ENCODE measurements at places on chromosomes 2 and 18. TPM values are rescaled to one million over a fixed set of nuclear protein-coding genes. Genes with fewer than 3 reads are reported as not detected.

- H3K27me3 ChIP-seq: no peaks in the 10 kb centered on the region
- H3K4me3 ChIP-seq: no peak overlapping the region
- H3K36me3 ChIP-seq: no peaks in the 10 kb centered on the region
- DNase-seq: no peak
These were observed 39.3 kb upstream of the C1GALT1C1L start for GRCh38 chr2:43715300-43716098.

KLHL30 gene
- 0.07 TPM for total RNA-seq

TOGARAM2 gene
- 0.24 TPM for total RNA-seq

CHST9 gene
- 0.05 TPM for total RNA-seq

GRCh38 chr2:199955007-199955338 lies 318 bp downstream of the TYW5 start:
- no peaks in the 10 kb centered on the region for H3K27me3 ChIP-seq
- peaks cover 12% of the 10 kb centered on the region for H3K4me1 ChIP-seq
- no peak for DNase-seq

CXCR1 gene
- not detected for total RNA-seq

IMPACT gene
- total RNA-seq: 19.8 TPM

DNA sequence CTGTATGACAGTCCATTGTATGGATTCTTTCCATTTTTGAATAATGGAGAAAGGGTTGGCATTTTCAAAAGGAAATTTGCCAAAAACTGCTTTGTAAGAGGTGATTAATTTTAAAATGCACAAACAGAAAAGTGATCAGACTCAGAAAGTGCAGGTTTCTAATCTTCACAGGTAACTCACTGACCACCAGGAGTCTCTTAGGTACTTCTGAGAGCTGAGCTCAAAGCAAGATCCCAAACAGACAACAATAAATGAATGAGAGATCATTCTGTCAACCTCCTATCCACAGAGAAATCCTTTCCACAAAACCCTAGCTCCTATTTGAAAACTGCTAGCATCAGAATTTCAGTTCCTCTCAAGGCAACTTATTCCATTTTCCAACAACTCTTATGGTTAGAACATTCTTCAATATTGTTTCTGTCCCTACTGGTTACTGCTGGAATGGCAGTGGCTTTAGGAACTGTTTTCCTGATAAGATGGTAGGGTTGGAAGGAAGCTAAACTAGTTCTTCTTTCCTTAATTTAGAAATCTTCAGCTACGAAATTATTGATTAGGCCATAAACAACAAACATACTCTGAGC lies 20.6 kb upstream of the HAAO start:
- no peaks in the 10 kb centered on the region for H3K36me3 ChIP-seq
- DNase-seq: peak; percentile 40
- H3K4me1 ChIP-seq: peaks cover 7% of the 10 kb centered on the region
- no peak overlapping the region for H3K27ac ChIP-seq
- H3K27me3 ChIP-seq: no peaks in the 10 kb centered on the region

ERCC3 gene
- total RNA-seq: 32.5 TPM

BZW1 gene
- 253 TPM for total RNA-seq

DNA sequence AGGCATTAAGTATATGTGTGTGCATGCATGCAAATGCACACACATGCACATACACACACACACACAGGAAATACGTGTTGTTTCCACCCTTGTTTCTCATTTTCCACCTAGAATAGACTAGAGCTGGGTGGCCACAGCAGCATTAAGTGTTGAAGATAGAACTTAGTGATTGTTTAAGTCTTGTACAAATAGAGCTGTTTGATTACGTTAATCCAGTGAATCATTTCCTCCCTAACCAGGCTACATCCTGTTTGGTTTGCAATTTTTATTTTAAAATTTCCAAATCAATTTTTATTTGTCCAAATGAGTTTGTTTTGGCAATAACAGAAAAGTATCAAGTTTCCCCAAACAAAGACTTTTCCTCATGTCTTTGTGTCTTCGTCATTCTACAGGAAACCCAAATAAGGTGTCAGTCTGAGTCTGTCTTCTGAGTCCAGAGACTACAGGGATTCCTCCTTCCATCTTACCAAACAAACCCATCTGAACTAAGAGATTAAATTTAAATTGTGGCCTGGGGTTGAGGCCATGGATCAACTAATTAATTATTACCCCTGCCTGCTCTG lies 74.6 kb upstream of the GALNT5 start:
- no peaks in the 10 kb centered on the region for H3K36me3 ChIP-seq
- no peak for DNase-seq
- H3K4me3 ChIP-seq: no peak overlapping the region
- no peaks in the 10 kb centered on the region for H3K4me1 ChIP-seq

- no peaks in the 10 kb centered on the region for H3K4me1 ChIP-seq
- no peaks in the 10 kb centered on the region for H3K27me3 ChIP-seq
- H3K27ac ChIP-seq: no peak overlapping the region
- no peak for DNase-seq
- no peaks in the 10 kb centered on the region for H3K36me3 ChIP-seq
These were observed 8.4 kb downstream of the SRBD1 start for GRCh38 chr2:45602624-45603023.

- no peaks in the 10 kb centered on the region for H3K27me3 ChIP-seq
- no peak overlapping the region for H3K27ac ChIP-seq
- H3K4me3 ChIP-seq: no peak overlapping the region
- H3K36me3 ChIP-seq: no peaks in the 10 kb centered on the region
- no peaks in the 10 kb centered on the region for H3K4me1 ChIP-seq
These were observed 654.7 kb upstream of the FANCL start for GRCh38 chr2:58895857-58896256.

DNA sequence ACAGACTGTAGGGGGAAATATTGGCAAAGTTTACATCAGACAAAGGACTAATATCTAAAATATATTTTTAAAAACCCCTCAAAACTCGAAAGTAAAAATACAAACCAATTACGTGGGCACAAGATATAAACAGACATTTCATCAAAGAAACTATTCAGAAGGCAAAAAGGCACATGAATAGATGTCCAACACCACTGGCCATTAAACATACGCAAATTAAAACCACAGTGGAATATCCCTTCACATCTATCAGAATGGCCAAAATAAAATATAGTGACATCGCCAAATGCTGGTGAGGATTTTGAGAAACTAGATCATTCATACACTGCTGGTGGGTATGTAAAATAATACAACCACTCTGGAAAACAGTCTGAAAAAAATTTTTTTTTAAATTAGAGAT lies 30.6 kb upstream of the PAPOLG start:
- no peaks in the 10 kb centered on the region for H3K36me3 ChIP-seq
- no peak overlapping the region for H3K4me3 ChIP-seq
- no peaks in the 10 kb centered on the region for H3K27me3 ChIP-seq
- DNase-seq: no peak
- no peaks in the 10 kb centered on the region for H3K4me1 ChIP-seq
- H3K27ac ChIP-seq: no peak overlapping the region

STARD7 gene
- total RNA-seq: 102 TPM

GRCh38 chr2:171922230-171923022 lies at the start of gene HAT1:
TSS of gene HAT1 (plus strand) at chr2:171922461. CDS start at chr2:171922501, 40 bp downstream.
- DNase-seq: peak; percentile 99
- no peaks in the 10 kb centered on the region for H3K36me3 ChIP-seq
- no peaks in the 10 kb centered on the region for H3K27me3 ChIP-seq
- H3K4me3 ChIP-seq: peak within 1 kb of the TSS; percentile 86
- H3K4me1 ChIP-seq: peaks cover 7% of the 10 kb centered on the region
- peak within 1 kb of the TSS; percentile 90 for H3K27ac ChIP-seq

- H3K36me3 ChIP-seq: no peaks in the 10 kb centered on the region
- peak overlapping the region; percentile 56 for H3K4me3 ChIP-seq
- peak; percentile 57 for DNase-seq
- H3K4me1 ChIP-seq: no peaks in the 10 kb centered on the region
These were observed 615 bp downstream of the ADNP2 start for GRCh38 chr18:80109676-80110078.

GRCh38 chr2:42048299-42049220 lies 739 bp downstream of the PKDCC start:
- H3K36me3 ChIP-seq: no peaks in the 10 kb centered on the region
- H3K27ac ChIP-seq: peak overlapping the region; percentile 83
- peak; percentile 52 for DNase-seq
- peak overlapping the region; percentile 49 for H3K4me3 ChIP-seq
- H3K27me3 ChIP-seq: no peaks in the 10 kb centered on the region

DNA sequence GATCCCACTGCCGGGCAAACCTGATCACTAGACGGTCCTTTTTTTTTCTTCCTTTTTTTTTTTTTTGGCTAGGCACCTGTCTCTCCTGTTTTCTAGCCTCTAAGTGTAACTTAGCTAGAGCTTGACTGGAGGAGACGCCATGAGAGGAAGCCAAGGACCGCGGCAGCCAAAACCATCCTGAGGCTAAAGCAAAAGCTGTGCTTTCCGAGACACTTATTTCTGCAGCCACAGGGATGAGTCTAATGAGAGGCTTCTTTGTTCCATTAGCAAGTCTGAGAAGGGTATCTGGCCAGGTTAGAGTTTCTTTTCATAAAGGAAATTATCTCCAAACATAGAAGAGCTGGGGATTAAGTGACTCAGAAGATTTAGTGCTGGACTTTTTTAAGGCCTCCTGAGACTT lies 7.3 kb upstream of the CXCR4 start:
- no peak overlapping the region for H3K4me3 ChIP-seq
- no peaks in the 10 kb centered on the region for H3K36me3 ChIP-seq
- DNase-seq: no peak
- H3K4me1 ChIP-seq: no peaks in the 10 kb centered on the region
- peaks cover 6% of the 10 kb centered on the region for H3K27me3 ChIP-seq

- no peaks in the 10 kb centered on the region for H3K4me1 ChIP-seq
- H3K27ac ChIP-seq: no peak overlapping the region
- no peaks in the 10 kb centered on the region for H3K36me3 ChIP-seq
- H3K4me3 ChIP-seq: no peak overlapping the region
- H3K27me3 ChIP-seq: no peaks in the 10 kb centered on the region
- no peak for DNase-seq
These were observed 67.2 kb upstream of the HDAC4 start for GRCh38 chr2:239467956-239468490.

TAF4B gene
- 2.5 TPM for total RNA-seq

DNA sequence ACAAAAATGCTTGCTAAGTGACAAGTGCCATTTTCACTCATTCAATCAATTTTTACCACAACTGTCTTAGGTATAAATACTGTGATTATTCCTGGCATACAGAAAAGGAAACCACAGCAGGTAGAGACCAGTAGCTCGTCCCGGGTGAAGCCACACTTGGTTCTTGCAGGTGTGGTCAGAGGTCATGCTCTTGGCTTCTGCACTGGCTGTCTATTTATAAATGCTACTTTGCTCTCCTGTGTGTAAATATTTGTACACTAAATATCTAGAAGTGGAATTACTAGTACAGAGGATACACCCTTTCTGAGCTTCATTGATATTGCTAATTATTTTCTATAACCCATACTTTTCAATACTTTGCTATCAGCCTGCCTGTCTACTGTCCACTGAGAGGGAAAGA lies 284.6 kb downstream of the MYT1L start:
- no peak for DNase-seq
- H3K36me3 ChIP-seq: no peaks in the 10 kb centered on the region
- no peaks in the 10 kb centered on the region for H3K4me1 ChIP-seq
- H3K4me3 ChIP-seq: no peak overlapping the region
- H3K27me3 ChIP-seq: no peaks in the 10 kb centered on the region

DNA sequence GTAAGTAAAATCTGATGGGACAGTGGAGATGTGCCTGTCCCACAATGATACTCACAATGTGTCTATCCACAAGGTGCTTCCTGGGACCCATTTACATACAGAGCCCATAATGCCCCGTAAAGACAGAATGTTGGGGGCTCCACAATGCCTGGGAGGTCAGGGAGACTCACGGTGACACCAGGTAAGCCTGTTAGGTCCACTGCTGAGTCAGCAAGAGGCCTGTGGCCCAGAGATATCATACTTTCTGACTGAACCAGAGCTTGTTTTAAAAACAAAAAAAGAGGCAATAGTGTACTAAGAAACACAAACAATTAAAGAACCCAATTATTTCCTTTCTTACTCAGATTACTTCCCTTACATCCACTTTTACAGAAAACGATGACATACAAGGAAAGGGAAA lies 771.1 kb upstream of the ID2 start:
- DNase-seq: no peak
- H3K4me3 ChIP-seq: no peak overlapping the region
- no peak overlapping the region for H3K27ac ChIP-seq
- H3K27me3 ChIP-seq: no peaks in the 10 kb centered on the region
- H3K36me3 ChIP-seq: no peaks in the 10 kb centered on the region
- H3K4me1 ChIP-seq: no peaks in the 10 kb centered on the region

DNA sequence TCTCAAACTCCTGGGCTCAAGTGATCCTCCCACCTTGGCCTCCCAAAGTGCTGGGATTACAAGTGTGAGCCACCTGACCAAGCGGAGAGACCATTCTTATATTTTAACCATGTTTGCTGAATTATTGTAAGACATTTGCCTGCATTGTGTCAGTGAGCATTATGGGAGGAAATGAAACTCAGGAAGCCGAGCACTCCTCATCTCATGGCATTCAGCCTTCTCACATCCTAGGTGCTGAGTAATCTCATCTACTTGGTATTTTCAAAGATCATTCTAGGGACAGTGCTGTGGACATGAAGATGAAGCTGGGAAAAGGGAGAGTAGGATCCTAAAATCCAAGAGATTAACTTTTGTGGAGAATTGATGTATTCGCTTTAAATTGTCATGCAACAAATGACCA lies 66.1 kb downstream of the NAPG start:
- H3K36me3 ChIP-seq: no peaks in the 10 kb centered on the region
- H3K27me3 ChIP-seq: no peaks in the 10 kb centered on the region
- H3K4me3 ChIP-seq: no peak overlapping the region

DNA sequence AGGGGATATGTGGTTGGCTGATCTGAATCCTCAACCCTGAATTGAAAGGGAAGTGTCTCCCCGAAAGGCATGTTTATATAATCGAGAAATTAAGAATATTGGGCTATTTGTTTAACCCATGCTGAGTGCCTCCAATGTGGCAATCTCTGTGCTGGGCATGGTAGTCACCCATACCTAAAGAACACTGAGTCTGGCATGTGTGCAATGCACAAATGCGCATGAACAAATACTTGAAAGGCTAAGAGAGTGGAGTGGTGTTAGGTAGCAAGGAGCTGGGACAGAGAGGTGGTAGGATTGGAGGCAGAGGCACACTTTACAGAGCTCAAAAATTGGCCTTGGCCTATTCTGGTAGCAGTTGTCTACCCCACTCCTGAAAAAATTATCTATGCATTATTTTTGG lies 645.1 kb upstream of the FAM98A start:
- no peaks in the 10 kb centered on the region for H3K27me3 ChIP-seq
- H3K27ac ChIP-seq: no peak overlapping the region
- DNase-seq: no peak
- H3K4me3 ChIP-seq: no peak overlapping the region
- H3K36me3 ChIP-seq: no peaks in the 10 kb centered on the region
- no peaks in the 10 kb centered on the region for H3K4me1 ChIP-seq

ABCB11 gene
- 0.74 TPM for total RNA-seq

- H3K36me3 ChIP-seq: no peaks in the 10 kb centered on the region
- H3K4me3 ChIP-seq: no peak overlapping the region
- H3K27me3 ChIP-seq: no peaks in the 10 kb centered on the region
- DNase-seq: no peak
- H3K27ac ChIP-seq: no peak overlapping the region
These were observed 30.6 kb upstream of the PPP1R1C start for GRCh38 chr2:181955010-181955409.

OBSL1 gene
- 13.2 TPM for total RNA-seq

GRCh38 chr2:172931256-172931894 lies 144.3 kb upstream of the MAP3K20 start:
- H3K4me3 ChIP-seq: no peak overlapping the region
- DNase-seq: no peak
- H3K4me1 ChIP-seq: no peaks in the 10 kb centered on the region
- H3K27me3 ChIP-seq: no peaks in the 10 kb centered on the region

CRACDL gene
- 22.3 TPM for total RNA-seq

SFT2D3 gene
- 7.5 TPM for total RNA-seq
